ENCODE measurements at places on chromosomes 6 and 20.

- DNase-seq: no peak
Observed at GRCh38 chr6:154341336-154341735, 15.3 kb downstream of the IPCEF1 start.

DNA sequence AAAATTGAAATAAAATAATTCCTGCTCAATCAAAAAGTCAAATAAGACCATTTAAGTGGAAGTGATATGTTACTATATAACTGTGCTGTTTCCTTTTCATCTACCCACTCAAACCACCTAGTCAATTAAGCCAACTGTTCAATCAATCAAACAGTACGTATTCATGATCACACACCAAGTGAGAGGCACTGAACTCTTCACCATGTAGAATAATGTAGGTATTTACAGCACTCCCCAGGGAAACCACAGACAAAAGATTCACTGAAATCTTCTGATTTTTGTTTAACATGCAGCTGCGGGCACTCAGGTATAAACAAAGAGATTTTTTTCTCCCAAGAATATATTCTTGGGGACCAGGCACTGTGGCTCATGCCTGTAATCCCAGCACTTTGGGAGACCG is 21.3 kb upstream of the OPRM1 start:
- no peak for DNase-seq

GRCh38 chr6:135117413-135117968 is 62.9 kb upstream of the HBS1L start:
- no peak for DNase-seq

GRCh38 chr6:6384520-6384919 is 64.1 kb upstream of the F13A1 start:
- no peak for DNase-seq

DNA sequence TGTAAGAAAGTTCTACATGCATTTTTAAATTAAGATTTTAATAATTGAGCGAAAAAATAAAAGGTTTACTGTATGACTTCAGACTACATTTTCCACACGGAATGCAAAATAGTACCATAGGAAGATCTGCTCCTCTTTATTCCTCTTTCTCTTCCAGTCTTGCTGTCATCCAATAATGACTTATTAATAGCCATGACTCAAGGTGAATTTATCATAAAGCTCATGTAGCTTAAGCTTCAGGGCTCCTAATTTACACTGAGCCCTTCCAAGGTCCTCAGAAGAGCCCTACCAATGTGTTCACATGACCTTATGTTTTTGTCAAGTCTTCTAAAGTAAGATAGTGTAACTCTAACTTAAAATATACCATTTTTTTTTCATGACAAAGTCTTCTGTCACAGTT is 510.1 kb downstream of the PHF3 start:
- DNase-seq: no peak

GRCh38 chr20:48728042-48728825 is 99.6 kb downstream of the PREX1 start:
- no peak for DNase-seq

DNA sequence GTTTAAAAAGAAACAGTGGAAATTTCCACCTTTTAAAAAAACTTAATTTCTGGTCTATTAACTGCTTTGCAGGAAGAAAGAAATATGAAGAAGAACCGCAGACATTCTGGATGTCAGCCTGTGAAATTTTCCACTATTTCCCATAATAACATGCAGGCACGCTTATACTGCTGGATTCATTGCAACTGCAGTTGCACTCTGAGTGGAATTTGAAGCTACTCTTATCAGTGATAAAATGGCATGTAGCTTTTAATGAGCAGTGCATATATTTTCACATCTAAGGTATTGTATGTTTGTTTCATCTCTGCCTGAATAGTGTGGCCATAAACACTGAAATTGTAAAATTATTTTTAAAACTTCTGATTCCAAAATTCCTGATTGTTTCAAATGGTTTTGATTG is 28.2 kb downstream of the NCOA3 start:
- DNase-seq: no peak

DNA sequence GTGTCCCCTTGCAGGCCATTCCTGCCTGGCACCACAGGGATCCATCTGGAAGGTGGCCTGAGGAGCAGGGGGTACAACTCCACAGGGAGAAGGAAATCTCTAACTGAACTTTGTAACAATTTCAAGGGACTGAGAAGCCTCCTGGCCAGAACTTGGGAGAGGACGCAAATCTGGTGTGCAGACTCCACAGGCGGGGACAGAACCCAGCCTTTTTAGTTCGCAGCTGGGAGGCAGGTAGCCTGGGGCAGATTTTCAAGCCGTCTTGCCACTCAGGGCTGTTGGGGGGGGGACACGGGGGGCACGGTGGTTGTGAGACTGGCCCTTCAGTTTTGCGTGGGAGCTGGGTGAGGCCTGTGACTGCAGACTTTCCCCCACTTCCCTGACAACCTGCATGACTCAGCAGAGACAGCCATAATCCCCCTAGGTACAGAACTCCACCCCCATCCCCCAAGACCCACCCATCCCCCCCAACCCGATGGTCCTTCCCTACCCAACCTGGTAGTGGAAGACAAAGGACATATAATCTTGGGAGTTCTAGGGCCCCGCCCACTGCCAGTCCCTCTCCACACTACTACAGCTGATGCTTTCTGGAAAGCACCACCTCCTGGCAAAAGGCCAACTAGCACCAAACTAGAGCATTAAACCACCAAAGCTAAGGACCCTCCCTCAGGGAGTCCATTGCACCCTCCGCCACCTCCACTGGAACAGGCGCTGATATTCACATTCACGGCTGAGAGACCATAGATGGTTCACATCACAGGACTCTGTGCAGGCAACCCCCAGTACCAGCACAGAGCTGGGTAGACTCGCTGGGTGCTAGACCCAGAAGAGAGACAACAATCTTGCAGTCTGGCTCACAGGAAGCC is 3.0 kb upstream of the HUS1B start:
- no peak for DNase-seq

- DNase-seq: peak; percentile 2
Observed at GRCh38 chr6:138622967-138623366, 123.7 kb upstream of the NHSL1 start.

GRCh38 chr6:157223021-157223430 is 100.3 kb downstream of the TMEM242 start:
- DNase-seq: no peak

- no peak for DNase-seq
Observed at GRCh38 chr6:153489479-153489878, 358.4 kb upstream of the RGS17 start.

GRCh38 chr6:6438286-6438685 is 117.8 kb upstream of the F13A1 start:
- DNase-seq: no peak

- peak; percentile 80 for DNase-seq
Observed at GRCh38 chr6:30787954-30788353, 43.6 kb upstream of the IER3 start.

- DNase-seq: no peak
Observed at GRCh38 chr6:83505356-83505755, 7.0 kb upstream of the PRSS35 start.

DNA sequence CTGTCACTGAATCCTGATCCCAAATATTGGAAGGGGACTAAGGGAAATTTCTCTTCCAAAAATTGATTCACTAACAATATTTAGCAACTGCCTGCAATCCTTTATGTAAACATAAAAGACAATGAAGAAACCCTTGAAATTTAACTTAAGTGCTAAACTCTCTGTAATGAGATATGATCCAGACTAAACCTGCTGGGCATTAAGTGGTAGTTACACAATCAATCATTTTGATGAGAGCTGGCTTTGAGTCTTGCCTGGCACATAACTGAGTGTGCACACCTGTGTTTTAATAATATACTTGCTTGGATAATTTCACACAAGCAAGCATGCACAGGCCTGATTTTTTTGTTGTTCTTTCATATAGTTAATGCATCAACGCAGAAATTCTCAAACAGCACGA is 9.8 kb upstream of the ZFP64 start:
- no peak for DNase-seq
